Activated T-helper 17 cell treated with anti-CD3 and anti-CD28 coated beads, Interleukin-2, amount 50 U/mL, for 72 hours (primary cell): ENCODE measurements at places on chromosomes 1 and 21. TPM values are rescaled to one million over a fixed set of nuclear protein-coding genes. Genes with fewer than 3 reads are reported as not detected.

KRTAP13-2 gene
- total RNA-seq = not detected

NKAIN1 gene
- not detected for total RNA-seq

RGS1 gene
- 151 TPM for total RNA-seq

PTPN7 gene
- 238 TPM for total RNA-seq

SMCP gene
- not detected for total RNA-seq

AVPR1B gene
- not detected for total RNA-seq

SRGAP2B gene
- 24.1 TPM for total RNA-seq

TINAGL1 gene
- total RNA-seq = not detected

RIPPLY3 gene
- 0.17 TPM for total RNA-seq

HTR1D gene
- not detected for total RNA-seq

KCNA3 gene
- total RNA-seq = 61.7 TPM
